ENCODE measurements at places on chromosomes 3 and 15.

DNA sequence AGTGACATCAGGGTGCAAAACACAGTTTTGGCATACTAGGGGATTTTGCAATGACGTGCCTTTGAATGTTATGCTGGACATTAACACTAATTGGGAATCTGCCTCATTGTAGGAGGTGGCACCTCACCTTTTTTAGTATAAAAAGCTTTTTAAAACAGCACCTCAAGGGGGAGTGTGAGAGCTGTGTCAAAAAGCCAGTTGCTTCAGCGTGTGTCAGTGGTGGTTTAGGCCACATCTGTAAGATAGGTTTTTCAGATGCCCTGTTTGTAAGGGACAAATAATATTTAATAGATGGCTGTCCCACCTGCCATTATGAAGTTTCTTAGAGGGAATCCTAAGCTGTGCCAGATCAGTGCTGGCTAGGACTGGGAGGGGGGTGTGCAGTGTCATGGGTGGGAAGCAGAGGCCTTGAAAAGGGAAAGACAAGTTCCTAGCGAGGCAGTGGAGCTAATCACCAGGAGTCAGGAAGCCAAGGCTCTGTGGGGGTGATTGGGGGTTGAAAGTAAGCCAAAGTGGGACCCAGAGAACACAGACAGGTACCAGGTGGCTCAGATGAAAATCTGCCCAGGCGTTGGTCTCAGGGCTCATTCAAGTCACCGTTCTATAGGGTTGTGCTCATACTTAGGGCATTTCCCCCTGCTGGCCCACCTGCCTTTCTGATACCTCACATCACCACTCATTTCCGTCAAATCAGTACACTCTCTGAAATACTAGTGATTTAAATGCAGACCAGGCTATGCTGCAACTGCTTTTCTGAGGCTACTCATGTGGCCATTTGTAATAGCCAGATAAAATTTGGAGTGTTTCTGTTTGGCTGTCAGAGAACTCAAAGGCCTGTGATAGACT, 120.5 kb downstream of the BBX start:
- no peak for DNase-seq

GRCh38 chr3:22959593-22959992, 243.5 kb upstream of the UBE2E2 start:
- no peak for DNase-seq

DNA sequence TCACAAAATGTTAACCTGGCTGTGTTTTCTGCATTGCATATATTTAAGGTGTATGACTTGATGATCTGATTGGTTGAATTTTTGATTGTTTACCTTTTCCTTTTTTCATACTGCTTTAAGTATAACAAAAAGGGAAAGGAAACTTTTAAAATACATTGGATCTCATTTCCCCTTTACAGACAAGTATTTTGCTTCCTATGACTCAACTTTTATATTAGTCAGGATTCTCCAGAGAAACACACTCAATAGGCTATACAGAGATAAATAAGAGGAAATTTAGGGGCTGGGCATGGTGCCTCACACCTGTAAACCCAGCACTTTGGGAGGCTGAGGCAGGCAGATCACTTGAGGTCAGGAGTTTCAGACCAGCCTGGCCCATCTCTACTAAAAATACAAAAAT, 205.8 kb downstream of the TJP1 start:
- no peak for DNase-seq

DNA sequence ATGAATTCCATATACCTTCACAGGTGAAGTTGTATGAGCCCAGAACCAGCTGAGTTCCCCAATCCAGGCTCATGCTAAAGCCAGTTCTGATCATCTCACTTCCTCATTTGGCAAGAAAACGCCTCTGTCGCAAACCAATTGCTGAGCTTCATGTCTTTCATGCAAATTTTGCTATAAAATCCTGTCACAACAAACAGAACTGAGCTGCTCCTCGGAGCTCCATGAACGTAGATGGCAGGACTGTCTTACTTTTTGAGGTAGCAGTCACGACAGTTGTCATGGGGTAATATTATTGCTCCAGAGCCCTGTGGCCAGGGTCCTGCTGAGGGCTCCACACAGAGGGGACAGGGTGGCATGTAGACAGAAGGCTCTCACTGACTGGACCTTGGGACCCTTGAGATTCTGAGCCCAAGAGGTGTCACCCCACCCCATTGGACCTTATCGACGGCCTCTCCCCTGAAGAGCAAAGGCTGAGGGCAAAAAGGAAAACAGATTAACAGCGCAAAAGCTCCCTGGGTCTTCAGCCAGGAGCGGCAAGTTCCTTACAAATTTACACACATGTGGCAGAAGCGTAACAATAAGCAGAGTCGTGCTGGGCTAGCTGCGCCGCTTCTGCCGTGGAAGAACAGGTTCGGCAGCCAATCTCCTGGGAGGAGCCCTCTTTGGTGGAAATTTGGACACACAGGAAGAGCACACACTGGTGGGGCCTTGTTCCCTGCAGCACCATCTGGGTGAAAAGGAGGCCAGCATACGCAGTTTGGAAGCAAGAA, 249.2 kb downstream of the OPA1 start:
- no peak for DNase-seq

DNA sequence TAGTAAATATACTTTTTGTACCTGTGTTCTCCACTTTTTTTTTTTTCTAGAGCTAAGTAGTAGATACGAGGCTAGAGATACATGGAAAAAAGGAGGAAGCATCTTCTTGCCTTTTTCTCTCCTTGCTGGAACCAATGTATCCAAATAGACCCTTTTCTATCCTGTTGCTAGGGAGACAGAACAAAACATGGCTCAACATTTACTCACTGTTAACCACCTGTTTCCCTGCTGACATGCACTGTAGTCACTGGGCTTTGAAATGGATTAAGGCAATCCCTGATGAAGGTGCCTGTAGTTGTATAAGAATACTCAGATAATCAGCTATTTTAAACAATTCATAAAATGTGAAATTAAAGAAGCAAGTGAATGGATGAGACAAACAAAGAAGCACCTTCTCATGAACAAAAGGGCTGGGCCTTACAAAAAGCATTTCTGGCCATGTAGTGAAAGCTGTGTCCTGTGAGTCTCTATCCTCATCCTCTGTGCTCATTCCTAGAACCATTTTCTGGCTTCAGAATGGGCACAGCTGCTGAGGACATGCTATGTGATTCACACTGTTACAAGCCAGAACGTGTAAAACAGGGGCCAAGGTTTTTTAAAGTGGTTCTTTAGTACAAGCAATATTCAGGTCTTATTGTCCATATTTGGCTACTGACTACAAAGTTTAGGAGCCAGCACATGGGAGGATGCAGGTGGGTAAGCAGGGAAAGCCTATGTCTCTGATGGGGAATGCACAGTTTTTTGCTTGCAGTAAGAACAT, 100.4 kb upstream of the NDN start:
- no peak for DNase-seq

DNA sequence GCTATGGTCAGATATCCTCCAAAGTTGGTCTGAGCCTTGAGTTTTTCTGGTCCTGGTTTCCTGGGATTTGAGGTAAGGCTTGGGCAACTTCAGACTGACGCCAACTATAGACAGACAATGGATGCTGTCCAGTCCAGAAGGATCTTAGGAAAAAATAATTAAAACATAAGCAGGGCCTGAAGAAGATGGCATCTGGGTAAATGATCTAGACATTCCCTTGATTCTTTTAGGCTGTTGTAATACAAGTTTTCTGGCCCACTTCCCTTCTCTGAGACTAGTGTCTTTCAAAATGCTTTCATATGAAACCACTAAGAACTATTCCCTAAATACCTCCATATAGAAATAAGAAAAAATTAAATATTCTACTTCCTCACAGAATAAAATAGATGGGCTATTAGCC, 47.7 kb upstream of the PLXND1 start:
- no peak for DNase-seq
